ENCODE measurements at places on chromosomes 6 and 20.
A peak's percentile ranks its signal among the peaks of the same experiment; 100 is the strongest.

GRCh38 chr6:101935732-101936131 lies 542.2 kb downstream of the GRIK2 start:
- DNase-seq: no peak

DNA sequence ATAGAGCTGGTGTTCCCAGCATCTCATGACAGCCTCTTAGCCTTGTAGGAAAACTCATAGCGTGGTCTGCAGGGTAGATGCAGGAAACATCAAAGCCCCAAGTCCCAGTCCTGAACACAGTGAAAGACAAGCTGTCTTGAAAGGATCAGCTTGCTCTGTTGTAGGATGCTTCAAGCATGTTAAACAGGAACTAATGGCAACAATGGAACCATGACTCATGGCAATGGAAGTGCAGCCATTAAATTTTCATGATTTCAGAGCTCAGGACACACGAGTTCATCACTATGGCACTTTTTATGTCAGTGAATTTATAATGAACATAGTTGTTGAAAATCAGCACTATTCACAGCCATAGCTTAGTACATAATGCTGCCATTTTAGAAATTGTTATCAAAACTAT lies 367.7 kb downstream of the KIF16B start:
- DNase-seq: no peak

DNA sequence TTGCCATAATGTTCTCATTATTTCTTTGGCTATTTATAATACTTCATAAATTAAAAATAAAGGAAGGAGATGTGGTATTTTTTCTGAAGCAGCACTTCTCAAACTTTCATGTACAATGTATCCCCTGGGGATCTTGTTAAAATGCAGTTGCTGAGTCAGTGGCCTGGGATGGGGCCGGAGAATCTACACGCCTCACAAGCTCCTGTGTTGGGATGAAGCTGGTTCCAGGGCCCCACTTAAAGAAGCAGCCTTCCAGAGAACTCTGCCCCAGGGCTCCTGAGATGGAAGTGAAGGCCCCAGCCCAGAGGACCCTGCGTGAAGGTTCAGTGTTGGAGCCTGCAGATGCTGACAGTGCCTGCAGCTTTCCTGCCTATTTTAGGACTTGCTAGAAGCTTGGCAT lies 40.1 kb upstream of the SLC23A2 start:
- no peak for DNase-seq

GRCh38 chr6:41306187-41306854 lies 19.8 kb upstream of the TREM1 start:
- no peak for DNase-seq

DNA sequence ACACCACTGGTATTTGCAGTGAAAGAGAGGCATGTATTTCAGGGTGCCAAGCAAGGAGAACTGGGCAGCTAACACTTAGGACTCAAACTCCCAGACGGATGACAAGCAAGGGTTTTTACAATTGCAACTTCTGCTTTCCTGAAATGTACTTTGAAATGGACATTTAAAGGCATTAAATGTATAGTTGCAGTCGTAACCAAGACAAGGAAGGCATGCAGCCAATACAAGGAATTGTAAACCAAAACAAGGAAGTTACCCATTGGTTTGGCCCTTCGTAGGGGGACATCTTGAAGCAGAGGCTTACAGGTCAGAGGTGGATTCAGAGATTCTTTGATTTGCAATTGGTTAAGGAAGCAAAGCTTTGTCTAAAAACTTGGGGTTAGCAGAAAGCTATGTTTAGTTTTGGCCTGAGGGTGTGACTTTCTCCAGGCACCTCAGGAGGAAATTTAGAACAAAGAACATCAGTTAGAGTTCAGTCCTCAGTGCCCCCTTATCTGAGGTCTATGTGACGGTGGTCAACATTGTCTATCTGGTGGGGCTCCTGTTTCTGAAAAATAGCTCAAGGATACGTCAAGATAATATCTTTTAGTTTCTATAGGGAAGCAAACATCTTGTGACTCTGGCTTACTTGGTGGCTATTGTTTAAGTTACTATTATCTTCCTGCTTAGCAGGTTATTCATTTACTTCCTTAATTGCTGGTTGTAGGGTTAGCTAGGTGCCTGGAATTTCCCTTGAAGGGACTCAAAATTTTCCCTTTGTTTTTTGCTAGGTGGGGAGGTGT lies 266.0 kb downstream of the CD83 start:
- no peak for DNase-seq

DNA sequence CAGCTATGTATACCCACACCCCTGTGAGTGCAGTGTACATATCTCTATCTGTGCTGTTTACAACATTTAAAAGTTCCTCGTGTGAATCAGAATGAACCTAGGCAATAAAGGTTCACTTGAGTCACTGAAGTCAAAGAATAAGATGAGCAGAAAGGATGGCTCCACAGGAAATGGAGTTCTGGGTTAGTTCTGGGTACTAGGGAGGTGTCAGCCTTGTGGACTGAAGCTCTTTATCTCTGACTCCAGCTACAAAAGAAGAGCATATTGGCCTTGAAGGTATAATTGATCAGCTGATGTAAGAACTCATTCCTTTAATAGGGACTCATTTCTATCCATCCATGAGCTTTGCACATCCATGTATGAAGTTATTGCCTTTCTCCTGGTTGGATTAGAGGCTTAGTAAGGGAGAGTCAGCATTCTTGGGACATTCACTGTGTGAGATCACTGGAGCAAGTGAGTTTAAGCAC lies 73.9 kb upstream of the BACH2 start:
- DNase-seq: no peak

DNA sequence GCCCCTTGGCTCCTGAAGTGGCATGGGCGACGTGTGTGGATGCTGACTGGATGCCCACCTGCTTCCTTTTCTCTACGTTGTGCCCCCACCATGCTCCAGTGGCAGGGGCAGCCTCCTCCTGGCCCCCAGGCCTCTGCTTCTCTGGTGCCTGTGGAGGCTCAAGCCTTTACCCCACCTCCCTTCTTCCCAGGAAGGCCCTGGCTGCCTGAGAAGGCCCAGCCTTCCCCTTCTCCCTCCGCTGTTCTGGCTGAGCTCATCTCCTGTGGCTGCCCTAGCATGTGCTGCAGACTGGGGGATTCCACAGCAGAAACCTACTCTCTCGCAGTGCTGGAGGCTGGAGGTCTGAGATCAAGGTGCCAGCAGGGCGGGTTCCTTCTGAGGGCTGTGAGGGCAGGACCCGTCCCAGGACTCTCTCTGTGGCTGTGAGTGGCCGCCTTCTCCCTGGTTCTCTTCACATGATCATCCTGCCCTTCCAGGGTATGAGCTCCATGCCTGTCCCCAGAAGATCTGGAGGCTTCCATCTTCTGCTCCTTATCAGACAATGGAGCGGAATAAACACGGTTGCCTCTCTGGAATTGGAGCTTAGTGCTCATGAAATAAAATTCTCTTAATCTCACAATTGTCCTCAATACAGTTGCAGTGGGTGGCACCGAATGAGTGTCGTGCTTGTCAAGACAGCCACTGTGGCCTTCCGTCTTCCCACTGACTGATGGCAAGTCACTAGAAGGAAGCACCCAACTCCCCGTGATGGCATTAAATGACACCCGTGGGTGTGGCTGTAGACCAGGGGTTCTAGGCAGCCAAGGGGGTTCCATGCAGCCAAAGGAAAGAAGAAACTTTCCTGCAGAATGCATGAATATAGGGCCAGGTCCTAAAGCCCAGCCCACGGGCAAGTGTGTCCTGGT lies 25.1 kb downstream of the PHACTR3 start:
- DNase-seq: no peak

- no peak for DNase-seq
Measured at GRCh38 chr6:44023586-44024454, 103.4 kb downstream of the MRPL14 start.

GRCh38 chr20:25247000-25247517 lies 826 bp upstream of the PYGB start:
- no peak for DNase-seq

DNA sequence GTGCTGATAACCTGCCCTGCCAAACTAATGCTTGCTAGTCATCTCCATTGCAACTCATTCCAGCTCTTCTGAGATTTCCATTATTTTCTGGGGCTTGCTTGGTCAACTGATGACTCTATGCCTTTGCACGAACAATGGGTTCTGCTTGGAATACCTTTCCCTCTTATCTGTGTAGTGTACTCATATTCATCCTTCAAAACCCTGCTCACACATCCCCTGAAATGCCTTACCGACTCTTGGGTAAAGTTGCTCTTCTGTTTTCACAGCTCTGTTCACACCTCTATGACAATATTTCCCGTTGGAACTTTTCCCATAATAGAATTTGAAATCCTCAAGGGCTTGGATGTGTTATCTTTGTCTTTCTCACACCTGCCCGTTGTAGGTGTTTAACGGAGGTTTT lies 331.0 kb upstream of the SOX4 start:
- no peak for DNase-seq

- no peak for DNase-seq
Measured at GRCh38 chr20:9660236-9660868, 146.0 kb downstream of the LAMP5 start.

DNA sequence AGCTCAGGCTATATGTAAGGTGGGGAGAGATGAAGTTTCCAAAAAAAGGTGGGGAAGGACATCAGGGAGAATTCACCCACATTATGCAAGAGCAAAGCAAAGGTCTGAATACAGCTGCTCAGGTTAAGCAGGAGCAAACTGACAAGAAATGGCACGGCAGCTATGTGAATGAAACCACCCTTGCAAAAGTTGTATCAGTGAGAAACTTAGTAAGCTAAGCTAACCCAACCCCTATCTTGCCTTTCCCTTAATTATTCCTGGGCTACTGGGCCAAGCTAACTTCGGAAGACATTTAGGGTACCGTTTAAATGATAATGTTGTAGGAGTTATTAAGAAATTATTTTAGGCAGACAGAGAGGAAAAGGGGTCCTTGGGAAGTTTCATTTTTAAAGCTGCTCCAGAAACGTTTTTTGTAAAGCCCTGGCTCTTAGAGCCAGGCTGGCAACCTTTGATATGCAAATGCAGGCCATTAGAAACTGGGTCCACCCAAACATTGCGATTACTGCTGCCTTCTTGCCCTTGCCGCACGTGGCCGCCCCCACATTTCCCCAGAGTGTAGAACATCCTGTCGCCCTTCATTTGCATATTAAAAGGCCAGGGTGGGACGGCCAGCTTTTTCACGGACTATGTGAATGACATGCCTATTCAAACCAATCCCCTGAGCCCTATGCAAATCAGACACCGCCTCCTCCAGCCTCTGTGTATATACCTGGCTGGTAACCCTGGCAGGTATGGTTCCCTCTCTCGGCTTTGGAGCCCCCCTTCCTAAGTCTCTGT lies 60.5 kb upstream of the SAMD5 start:
- DNase-seq: no peak

DNA sequence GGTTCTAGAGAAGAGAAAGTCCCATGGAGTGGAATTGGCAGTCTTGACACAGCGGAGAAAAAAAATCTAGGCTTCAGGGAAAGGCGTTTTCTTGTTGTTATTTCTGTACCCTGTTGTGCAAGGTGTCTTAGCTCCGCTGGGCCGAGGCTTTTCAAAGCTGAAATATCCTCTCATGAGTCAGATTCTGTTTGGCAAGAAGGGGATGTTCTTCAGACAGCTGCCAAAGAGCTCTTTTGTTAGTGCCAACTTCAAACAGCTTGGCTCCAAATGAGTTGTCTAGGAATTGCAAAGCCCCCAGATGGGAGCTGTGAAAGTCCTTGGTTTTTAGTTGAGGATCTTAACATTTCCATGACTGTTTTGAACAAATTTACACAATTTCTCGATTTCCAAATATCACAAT lies 45.6 kb downstream of the LRRN4 start:
- peak; percentile 77 for DNase-seq

DNA sequence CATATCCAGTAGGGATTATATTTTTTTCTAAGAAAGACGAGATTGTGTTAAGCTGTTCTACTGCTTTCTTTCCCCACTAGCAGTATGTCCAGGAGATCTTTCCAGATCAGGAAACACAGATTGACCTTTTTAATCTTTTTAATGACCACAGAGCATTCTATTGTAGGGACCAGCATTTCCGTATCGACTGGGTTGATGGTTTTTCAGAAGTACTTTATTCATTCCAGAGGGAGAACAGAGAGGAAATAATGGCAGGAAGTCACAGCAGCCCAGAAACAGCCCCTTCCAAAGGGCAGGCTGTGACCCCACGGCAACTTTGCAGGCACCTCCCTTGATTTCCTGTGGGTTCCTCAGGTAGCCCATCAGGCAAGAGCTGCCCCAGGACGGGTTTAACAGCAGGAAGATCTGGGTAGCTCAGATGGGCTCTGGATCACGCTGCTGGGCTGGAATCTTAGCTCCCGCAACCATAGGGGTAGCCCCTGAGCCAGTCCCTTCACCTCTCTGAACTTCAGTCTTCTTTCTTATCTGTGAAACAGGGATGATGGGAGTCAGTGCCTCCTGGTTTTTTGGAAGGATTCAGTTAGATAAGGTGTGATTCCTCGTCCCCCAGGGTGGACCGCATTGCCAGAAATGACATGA lies 23.8 kb upstream of the CHMP4B start:
- no peak for DNase-seq

DNA sequence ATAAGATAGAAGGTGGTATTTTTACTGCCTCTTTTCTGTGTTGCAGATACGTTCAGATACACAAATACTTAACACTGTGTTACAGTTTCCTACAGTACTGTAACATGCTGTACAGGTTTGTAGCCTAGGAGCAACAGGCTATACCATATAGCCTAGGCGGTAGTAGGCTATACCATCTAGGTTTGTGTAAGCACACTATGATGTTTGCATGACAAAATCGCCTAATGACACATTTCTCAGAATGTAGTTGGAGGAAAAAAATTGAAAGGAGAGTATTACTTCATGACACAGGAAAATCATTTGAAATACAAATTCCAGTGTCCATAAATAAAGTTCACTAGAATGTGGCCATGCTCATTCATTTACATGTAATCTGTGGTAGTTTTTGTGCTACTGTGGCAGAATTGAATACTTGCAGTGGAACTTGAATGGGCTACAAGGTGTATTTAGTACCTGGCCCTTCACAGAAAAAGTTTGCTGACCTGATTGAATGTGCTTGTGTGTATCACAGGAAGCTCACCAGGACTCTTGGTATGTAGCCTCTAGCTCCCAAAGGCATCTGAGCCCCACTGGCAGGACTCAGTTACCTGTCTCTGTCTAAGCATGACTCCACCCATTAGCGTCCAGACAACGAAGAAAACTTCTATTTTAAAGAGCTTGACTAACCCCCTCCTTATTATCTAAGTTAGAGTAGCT lies 18.8 kb downstream of the TOP1 start:
- DNase-seq: no peak

DNA sequence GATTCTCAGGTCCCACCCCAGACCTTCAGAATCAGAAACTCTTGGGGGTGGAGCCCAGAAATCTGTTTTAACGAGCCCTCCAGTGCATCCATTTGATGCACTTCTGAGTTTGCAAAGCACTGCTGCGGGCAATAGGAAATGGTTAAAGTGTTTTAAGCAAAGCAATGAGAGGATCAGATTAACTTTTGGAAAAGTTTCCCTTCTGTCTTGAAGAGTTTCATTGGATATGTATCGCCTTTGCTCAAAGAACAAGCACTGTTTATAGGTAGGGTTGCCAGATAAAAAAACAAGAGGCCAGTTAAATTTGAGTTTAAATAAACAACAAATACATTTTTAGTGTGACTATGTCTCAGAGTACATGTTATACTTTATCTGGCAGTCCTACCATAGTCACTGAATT lies 226.0 kb downstream of the BMP7 start:
- no peak for DNase-seq

Measured in foreskin keratinocyte (primary cell).